ENCODE measurements at places on chromosomes 16 and 17.

DNA sequence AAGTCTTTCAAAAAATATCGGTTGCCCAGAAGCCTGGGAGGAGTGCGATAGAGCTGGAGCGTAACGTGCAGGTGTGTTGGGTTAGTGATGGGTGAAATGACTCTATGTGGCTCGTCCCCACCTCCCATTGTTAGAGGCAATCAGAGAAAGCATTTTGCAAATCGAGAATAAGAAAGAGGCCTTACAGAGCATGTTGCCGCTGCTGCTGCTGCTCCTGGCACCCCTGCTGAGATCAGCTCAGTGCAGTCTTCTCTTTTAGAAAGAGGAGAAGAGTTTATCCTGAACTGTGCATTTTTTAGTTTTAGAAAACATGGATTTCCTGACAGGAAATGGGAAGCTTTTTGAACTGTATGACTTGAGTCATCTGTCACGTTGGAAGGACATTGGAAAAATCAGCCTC lies 774.5 kb upstream of the RBFOX1 start:
- no peak for DNase-seq

GRCh38 chr17:80031691-80032430 lies 3.8 kb downstream of the TBC1D16 start:
- no peak for DNase-seq

DNA sequence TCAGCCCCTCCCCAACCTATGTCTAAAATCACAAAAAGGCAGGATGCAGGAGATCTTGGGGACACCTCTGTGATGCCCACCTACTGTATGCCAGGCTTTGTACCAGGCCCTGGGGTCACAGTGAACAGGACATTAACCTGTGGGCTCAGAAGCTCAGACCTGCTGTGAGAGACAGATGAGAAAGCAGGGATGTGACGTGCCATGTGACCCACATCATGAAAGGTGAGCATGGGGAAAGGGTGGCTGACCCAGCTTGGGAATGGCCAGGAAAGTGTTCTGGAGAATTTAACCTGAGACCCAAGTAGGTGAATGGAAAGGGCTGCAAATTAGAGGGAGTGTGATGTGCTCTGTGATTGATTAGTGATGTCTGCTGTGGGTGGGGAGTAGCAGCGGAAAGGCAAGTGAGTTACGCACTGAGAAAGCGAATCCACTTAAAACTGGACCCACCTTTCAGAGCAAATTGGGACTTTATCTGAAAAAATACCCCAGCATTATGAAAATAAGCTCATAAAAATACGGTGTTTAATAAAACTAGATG lies 132.2 kb downstream of the IRF8 start:
- DNase-seq, result no peak

GRCh38 chr17:17004251-17004996 lies 32.5 kb upstream of the TNFRSF13B start:
- no peak for DNase-seq

DNA sequence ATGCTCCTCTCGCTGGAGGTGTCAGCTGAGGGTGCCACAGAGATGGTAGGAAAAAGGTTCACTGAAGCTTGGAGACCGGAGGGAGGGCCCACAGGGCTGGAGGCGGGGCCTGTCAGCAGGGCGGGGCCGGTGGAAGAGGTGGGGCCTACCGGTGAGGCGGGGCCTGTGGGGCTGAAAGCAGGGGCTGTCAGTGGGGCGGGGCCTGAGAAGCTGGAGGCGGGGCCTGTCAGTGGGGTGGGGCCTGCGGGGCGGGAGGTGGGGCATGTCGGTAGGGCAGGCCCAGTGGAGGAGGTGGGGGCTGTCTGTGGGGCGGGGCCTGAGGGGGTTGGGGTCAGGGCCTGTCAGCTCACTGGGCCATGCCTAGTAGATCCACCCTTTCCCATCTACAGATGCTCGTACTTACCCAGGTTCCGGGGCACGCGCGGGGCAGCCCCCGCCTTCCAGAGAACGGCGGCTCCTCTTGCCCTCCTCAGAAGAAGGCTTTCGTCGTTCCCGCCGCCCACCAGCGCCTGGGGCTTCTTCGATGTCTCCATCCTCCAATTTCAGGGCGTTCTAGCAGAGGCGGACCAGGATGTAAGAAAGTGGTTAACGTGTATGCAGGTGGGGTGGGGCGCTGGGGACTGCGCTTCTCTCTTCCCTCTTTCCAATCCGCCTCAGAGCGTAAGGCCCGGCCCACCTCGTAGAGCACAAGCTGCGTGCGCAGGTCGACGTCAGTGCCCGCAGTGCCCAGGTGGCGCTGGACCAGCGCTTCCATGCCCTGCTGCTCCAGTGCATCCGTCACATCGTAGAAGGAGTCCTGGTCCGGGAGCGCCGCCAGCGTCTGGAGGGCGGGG lies 9.8 kb downstream of the TMEM208 start:
- peak; percentile 59 for DNase-seq
